ENCODE measurements at places on chromosomes 2 and 18.

DNA sequence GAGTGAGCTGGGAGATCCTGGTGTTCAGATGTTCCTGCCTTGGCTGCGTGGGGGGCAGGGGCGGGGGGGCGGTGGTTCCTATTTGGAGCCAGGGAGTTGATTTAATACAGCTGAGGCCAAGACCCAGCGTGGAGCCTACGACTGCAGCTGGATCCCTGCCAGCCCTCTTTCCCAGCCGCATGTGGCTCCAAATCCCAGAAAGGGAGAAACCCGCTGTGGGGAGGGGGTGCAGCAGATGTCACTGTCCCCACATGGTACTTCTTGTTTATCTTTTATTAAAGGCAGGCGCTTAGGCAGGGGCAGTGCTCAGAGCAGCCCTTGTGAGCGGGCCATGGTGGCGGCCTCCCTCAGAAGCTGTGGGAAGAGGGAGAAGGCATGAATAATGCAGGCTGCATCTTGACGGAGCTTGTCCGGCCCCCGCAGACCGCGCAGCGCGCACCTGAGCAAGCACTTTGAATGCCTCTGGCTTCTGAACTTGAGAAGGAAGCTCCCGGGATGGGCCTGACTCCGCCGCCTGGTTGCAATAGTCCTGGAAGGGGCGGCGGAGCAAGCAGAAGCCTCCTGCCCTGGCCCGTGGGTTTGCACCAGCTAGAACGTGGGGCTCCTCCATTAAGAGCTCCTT, 112.1 kb downstream of the GLI2 start:
- no peak for DNase-seq

DNA sequence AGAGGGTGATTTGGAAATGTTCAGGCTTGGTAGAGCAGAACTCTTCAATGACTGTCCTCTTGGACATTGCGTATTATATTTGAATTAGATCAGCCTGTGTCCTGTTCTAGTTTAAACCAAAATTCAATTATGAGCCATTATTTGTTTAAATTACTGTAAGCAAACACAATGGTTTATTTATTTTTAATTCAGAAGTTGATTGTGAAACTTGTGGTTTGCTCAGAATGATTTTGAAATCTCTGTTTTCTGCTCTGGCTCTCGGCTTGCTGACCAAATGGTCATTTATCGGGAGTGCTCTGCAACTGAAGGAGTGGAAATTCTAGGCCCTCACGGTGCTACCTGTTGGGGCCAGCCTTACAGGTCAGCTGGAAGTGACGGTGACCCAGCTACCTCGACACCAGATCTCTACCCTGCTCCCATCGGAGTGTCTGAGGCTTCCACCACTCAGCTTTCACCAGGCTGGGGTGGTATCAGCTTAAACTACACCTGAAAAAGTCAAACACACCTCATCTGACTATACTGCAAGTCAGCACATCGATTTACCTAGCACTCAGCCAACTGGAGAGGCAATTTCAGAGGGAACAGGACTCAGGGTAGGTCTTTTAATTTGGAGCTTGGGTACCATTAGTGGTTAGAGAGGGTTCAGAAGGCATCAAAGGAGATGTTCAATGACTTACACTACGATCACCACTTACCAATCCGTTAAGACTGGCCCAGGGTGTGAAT, 36.8 kb upstream of the GPD2 start:
- DNase-seq: no peak

GRCh38 chr18:10928011-10928771, 221.2 kb downstream of the PIEZO2 start:
- no peak for DNase-seq

DNA sequence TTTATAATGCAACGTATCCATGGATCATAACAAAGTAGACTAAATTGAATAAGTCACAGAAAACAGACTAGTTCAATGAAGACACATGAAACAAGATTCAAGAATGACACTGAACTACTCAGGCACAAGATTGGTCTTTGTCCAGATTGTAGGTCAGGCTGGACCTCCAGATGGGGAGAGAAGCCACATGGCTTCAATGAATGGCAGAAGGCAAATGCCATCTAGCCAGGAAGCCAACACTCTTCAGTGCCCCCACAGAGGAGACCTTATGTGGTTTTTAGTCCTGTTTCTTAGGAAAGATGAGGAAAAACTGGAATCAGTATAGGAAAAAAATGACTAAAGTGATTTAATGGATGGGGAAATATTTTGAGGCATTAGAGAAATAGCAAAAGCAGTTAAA, 43.1 kb downstream of the BOD1L2 start:
- DNase-seq: no peak

- DNase-seq: no peak
Observed at GRCh38 chr2:159608723-159609308, 7.5 kb downstream of the BAZ2B start.

- DNase-seq: no peak
Observed at GRCh38 chr2:105405291-105405690, 6.4 kb upstream of the FHL2 start.

DNA sequence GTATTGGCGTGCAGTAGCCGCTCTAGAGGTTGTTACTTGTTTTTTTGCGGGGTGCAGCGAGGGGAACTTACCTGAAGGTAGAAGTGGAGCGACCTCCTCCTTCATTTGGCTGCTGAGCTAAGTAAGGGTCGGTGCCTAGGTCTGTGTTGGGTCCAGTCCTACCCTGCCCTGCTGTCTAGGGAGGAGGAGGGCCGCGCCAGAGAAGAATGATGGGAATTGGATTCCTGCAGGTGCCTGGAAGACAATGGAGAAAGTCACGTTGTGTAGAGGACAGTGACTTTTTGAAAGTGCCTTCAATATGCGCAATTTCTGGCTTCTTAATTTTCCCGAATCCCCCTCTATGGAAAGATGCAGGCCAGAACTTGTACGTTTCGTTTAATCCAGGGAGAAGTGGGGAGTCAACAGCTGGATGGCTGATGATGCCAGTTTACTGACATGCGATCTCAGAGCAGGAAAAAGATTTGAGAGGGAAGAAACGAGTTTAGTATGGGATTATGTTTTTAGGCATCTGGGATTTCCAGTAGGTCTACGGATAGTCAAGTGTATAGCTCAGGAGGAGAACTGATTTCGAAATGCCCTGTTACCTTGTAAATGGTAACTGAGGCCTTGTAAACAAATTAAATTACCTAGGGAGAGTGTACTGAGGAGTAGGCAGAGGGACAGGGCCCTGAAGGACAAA, 653 bp downstream of the MRPS9 start:
- no peak for DNase-seq

- no peak for DNase-seq
Observed at GRCh38 chr2:167814881-167815718, 432.3 kb downstream of the STK39 start.

DNA sequence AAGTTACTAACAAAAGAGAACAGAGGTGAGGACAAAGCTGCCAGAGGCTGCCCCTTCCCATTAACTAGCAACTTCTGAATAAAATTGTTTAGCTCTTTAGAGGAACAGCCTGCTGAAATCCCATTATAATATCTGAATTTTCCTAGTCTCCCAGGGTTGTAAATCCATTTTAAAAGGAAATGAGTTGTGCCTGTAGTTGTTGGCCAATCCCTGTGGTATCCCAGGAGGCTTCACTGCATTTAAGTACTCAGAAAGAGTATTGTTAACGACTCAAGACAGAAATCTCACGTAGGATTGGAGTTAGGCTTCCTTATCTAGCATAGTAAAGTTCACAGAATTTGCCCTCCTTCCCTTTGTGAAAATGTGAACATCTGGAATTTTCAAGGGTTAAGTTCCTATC, 8.9 kb downstream of the LAPTM4A start:
- DNase-seq: no peak

DNA sequence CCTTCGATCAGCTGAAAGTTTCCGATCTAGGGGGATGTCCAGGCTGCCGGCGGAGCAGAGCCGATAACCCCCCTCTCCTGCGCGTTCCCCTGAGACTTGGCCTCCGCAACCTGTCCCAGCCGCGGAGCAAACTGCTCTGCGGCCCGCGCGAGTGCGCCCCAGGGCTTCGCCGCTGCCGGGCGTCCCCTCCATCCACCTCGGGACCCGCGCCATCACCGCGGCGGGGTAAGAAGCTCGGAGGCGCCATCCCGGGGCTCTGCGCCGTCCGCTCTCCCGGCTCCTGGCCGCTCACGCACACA, 990 bp upstream of the GDF7 start:
- DNase-seq: no peak

GRCh38 chr2:6011921-6012320, 319.7 kb downstream of the SOX11 start:
- no peak for DNase-seq

GRCh38 chr2:132813422-132813821, 143.4 kb upstream of the LYPD1 start:
- no peak for DNase-seq

DNA sequence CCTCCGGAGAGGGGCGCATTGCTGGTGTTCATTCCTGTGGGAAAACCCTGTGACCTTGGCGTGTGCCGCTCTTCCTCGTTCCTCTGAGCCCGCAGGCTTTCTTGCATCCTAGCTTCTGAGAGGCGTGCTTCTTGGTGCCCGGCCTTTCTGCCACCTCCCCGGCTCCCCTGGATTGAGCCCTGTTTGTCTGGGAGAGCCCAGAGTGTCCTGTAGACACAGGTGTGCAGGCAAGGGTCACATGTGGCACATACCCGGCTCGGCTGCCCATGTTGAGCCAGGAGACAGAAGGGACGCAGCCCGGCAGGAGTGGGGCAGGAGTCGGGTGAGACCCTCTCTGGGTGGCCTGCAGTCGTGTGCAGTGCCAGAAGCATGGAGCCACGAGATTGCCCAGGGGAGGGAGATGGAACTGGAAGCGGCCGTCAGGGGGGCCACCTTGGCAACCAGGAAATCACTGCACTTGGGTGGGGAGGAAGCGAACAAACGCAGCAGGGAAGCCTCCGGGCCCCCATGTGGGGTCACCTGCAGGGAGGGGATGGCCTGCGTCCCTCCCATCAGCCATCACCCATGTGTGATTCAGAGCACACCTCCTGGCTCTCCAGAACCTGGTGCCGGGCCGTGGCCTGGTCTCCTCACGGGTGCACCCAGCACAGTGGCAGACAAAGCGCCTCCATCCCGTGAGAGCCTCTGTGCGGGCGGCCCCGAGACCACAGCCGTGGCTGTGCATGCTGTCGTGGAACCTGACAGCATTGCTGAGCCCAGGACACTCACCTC, 92.9 kb downstream of the SH3BP4 start:
- DNase-seq: no peak
